HFF-Myc (cell line): ENCODE measurements at places on chromosomes 5 and 9.

DNA sequence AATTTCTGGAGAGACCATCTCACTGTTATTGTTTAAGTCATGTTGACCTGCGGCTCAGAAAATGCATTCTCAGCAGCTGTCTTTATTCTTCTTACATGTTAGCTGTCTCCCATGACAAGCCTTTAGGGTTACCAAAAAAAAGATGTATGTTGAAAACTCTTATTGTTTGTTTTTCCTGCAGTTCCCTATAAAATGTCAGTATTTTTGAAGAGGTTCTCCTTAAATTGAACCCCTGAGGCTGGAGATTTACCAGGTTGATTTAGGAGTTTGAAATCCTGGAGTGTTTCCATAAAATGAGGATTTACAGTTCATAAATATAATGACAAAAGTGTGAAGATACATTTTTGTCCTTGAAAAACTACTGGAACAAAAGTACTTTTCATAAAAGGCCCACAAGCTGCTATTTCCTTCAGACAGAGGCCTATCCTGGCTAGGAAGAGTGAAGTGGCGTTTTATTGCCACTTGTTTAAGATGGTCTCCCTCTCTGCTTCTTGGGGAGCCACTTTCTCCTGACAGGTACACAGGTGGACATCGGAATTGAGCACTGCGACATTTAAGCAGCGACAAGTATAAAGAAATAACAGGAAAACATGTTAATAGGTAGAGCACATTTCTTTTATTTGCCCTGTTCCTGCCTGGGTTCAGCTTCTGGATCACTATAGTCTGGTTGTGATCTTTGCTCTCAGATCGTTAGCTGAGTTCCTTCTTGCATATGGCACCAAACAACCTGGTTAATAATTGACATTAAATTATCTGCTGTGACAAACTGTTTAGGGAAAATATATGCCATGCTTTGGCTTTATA is 344.8 kb upstream of the RPS23 start:
- no peak for DNase-seq

DNA sequence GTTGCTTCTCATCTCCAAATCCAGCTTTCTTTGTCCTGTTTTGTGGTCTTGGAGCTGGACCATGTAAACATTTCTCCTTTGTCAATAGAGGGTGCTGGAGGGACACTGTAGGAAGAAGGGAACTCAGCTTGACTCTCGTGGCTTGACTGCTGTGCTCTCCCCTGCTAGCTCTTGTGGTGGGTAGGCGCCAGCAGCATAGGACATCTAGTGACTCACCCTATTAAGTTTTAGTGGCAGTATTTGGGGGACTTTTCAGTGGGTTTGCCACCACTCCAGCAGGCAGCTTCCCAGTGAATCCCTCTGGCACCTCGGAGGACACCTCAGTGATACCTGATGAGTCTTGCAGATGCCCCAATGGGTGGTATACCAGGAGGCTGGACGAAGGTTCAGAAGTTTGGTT is 97.8 kb downstream of the TSSK1B start:
- DNase-seq: no peak

DNA sequence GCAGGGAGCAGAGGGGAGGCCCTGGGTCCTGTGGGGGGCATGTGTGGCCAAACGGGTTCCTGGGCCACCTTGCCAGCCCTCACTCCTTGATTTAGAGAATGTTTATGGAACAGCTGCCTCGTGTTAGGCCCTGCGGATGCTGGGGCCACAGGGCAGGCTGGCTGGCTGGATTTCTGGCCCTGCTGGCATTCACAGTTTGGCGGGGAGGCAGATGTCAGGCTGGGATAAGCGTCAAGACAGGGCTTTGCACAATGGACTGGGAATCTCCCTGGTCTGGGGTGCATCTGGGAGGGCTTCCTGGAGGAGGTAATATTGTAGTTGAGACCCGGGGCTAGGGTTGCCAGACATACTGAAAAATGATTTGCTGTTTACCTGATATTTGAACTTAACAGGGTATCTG is 13.8 kb downstream of the NCS1 start:
- no peak for DNase-seq

DNA sequence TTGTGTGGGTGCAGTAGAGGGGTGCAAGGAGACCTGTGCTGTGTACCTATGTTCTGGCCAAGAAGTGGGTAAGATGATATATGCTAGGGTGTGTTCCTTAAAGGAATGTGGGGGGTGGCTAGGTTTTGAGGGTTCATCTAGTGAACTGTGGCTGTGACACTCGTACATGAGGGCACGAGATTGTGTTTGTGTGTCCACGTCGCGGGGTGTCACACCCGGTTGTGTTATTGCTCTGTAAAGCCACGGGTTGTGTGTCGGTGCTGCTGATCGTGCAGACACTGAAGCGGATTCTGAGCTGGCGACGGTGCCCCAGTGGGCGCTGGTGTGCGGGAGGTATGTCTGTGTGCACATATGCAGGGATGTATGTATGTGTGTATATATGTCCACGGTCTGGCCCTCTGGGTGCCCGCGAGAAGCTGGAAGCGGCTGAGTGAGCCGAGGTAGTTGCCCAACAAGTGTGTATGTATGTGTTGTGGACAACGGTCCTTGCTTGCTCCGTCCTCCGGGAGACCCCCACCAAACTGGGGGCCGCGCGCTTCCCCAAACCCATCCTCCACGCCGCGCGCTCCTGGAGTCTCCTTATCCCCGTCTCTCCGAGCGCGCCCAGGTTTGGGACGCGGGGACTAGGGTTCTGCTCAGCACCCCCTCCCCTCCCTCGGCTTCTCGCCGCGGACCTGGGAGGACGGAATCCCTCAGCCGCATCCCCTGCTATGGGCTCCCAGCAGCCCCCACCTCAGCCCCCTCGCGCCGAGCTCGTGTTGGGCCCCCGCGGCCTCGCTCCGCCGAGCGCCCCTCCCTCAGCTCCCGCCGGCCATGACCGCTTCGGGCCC is 639 bp downstream of the PCDH1 start:
- no peak for DNase-seq

GRCh38 chr5:35938568-35939227 is at the start of gene CAPSL:
TSS of gene CAPSL (minus strand) at chr5:35938622. CDS start at chr5:35921120, 17,502 bp downstream.
- peak; percentile 43 for DNase-seq

DNA sequence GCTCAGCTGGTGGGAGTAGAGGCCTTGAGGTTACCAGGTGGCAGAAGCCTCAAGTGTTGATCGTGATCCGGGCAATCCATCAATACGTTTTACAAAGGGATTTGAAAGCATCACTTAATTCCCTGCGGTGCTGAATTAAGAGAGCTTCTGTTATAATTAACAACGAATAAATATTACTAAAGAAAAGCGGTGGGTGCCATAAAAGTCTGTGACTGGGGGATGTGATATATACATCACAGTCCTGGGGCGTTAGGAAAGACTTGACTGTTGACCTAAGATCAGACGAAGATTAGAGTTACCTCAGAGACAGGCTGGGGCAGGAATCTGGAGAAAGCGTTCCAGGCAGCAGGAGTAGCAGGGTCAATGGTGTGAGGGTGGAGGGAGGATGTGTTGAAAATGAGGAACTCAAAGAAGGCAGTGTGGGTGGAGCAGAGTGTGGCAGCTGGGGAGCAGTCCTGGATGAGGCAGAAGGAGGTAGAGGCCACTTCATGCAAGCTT is 6.7 kb upstream of the C5orf63 start:
- no peak for DNase-seq

GRCh38 chr9:20683351-20684034 is 566 bp upstream of the FOCAD start:
- DNase-seq: no peak

DNA sequence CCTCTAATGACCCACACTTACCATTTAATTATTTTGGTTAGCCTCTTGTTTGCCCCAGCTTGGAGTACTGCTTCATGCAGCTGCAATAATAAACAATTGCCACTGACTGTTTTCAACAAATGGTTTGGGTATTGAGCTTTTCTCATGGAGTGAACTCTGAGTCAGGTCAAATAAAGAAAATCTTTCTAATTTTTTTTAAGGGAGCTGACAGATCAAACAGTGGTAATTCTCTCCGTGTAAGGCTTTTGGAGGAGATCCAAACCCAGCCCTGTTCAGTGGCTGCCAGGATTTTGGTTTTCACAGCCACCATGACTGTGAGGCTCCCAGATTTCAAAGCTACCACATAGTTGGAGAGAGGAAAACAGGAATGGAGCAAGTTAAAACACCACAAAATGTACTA is 110.7 kb upstream of the EFNA5 start:
- no peak for DNase-seq

- DNase-seq: no peak
Measured at GRCh38 chr9:70034271-70034711, 9.4 kb upstream of the MAMDC2 start.

- DNase-seq: no peak
Measured at GRCh38 chr9:35659340-35659739, 1.2 kb downstream of the CCDC107 start.

DNA sequence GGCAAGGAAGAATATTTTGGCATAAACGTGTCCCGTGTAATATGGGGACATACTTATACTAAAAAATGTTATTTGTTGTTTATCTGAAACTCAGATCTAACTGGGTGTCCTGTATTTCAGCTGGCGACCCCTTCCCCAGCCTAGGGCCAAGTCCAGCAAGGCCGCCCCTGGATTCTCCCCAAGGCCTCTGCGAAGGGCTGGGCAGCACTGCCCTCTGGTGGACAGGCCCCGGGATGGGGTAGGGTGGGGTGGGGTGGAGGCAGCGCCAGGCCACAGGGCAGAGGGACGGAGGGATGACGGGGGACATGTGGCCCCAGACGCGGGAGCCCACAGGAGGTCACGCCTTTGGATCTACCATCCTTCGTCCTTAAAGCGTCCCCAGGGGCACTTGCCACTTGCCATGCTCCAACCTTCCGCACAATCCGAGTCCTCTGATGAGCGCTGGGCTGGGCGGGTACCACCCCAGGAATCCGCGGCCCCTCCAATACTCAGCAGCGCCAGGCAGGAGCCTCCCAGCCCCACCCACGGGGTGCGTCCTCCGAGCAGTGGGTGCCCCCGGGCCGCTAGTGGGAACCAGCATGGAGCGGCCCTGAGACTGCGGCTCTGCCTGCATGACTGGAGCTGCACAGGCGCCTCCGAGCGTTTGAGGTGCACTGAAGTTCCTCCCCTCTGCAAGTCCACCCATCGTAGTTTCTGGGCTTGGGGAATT is 7.1 kb upstream of the AGPAT2 start:
- no peak for DNase-seq

DNA sequence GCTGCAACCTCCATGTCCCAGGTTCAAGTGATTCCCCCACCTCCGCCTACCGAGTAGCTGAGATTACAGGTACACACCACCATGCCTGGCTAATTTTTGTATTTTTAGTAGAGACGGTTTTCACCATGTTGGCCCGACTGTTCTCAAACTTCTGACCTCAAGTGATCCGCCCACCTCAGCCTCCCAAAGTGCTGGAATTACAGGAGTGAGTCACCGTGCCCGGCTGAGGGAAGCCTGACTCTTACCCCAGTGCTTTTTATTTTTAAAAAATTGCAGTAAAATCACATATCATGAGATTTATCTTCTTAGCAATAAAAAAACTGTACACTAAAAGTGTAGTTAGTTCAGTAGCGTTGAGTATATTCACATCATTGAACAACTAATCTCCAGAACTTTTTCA is 105.3 kb downstream of the SLIT3 start:
- no peak for DNase-seq

GRCh38 chr5:126847456-126847820 is 70.5 kb downstream of the LMNB1 start:
- no peak for DNase-seq

- no peak for DNase-seq
Measured at GRCh38 chr5:59279979-59280378, 613.5 kb downstream of the PDE4D start.

DNA sequence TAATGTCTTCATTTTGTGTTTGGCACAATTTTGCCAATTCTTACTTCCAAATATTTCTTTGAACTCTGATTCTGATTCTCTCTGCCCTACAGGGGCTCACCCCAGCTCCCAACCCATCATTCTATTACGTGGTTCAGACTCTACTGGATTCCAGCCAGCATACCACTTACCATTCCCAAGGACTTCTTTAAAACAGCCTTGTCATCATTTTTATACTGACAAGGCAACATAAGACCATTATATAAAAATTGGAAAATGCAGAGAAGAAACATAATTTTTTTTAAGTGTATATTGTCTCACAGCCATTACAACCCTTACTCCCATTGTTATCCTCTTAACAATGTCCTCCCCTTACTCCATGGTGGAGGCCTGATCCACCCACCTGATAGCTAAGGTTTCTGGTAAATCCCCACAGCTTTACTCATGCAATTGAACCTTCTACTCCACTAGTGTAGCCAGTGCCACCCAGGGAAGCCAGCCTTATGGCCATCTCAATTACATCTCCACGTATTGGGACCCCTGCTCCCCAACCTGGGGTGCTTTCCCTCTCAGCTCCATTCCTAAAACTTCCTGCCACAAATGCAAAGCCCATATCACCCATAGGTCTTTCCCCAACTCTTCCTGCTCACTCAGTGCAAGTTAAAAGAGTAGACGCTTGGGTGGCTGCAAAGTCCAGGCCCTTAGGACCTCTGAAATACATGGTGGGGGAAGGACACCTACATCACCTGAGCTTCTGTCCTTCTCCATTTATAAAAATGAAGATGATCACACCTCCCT is 19.1 kb downstream of the UGT3A2 start:
- DNase-seq: no peak

DNA sequence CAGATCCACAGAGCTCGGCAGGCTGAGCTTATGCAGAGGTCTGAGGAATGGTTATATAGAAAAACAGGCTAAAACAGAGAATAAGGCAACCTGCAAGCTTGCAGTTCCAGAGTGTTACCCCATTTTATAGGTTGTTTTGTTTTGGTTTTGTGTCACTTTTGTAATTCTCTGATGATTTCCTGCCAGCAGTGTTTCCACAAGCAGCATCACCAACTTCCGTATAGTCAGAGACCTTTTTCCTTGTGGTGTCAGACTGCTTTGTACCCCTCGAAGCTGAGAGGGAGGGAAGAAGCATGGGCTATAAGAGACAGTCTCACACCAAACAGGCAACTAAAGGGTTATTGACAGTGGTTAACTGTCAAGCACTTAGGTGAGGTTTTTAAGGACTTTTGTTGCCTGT is 61.8 kb downstream of the TLE4 start:
- DNase-seq: no peak

DNA sequence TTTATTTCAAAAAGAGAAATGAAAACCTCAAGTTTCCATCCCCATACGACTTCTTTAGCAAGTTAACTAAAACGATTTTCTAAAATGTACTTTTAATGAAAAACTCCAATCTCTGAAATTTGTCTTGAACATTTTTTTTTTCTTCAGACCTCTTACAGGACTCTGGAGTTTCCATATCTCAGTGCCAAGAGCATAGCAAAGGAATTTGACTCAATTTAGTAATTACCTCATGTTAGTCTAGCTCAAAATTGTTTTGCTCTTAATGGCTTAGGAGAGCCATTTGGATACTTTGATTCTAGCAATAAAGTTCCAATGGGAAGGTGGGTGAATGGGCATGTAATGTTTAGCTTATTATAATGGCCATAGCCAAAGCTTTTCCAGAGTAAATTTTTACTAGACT is 26.0 kb upstream of the SPATA31D4 start:
- DNase-seq: no peak

- no peak for DNase-seq
Measured at GRCh38 chr9:123682746-123683145, 247.2 kb downstream of the DENND1A start.

GRCh38 chr9:8346296-8346695 is 546.7 kb upstream of the DMAC1 start:
- DNase-seq: no peak

- no peak for DNase-seq
Measured at GRCh38 chr5:138275379-138275782, 960 bp upstream of the GFRA3 start.

GRCh38 chr9:4299005-4299795 is 668 bp downstream of the GLIS3 start:
- no peak for DNase-seq
